Activated CD4-positive, CD25-positive, alpha-beta regulatory T cell treated with anti-CD3 and anti-CD28 coated beads, Interleukin-2, amount 50 U/mL, for 16 hours (primary cell): ENCODE measurements at places on chromosomes 7 and 10.

- no peak for DNase-seq
These were observed 90.4 kb downstream of the KIAA1549 start for GRCh38 chr7:138890499-138891445.

DNA sequence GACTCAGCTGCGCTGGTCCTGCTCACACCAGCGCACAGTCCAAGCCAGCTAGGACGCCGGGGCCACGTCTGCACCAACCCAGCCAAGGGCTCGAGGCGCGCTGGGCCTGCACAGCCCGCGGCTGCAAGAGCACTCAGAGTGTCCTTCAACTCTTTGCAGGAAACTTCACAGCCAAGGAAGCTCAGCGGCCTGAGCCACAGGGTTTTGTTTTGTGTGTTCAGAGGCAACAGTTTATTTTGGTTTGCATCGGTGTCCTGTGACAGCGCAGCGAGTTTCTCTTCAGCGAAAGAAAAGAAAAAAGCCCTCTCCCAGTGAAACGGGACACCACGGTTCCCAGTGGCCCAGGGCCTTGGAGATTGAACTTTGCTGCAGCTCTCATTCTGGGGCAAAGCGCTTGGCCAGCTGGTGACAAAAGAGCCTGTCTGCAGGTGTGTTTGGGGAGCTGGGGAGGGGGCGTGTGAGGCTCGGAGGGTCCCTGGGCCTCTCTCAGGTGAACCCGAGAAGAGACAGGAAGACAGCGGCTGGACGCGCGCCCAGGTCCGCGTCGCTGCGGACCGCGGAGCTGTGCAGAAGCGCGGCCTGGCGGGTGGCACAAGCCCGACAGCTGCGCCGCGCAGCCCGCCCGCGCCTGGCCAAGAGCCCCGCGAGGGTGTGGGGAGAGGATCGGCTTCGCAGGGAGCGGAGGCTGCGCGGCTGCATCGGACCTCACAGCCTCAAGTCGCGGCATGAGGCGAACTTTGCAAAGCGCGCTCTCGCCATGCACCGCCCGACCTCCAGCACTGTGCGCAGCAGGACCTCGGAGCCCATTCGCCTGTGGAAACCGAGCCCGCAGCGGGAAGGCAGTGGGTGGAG, 922 bp downstream of the CXCL12 start:
- no peak for DNase-seq

- DNase-seq, result no peak
These were observed 275.5 kb upstream of the DGKB start for GRCh38 chr7:15178065-15178464.

DNA sequence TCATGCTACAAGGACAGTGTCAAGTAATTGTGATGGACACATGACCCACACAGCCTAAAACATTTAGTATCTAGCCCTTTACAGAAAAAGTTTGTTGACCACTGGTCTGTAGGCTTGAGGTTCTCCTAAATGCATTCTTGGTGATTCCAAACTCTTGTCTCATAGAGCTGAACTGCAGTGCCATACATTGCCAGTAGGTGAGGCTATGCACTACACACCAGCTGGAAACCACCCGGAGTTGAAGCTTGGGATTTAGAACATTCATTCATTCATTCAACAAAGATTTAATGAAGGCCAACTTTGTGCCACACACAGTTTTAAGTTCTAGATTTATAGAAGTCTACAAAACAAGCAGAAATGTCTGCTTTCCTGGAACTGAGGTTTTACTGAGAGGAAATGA, 77.3 kb upstream of the TCF7L2 start:
- no peak for DNase-seq

- no peak for DNase-seq
These were observed 78.6 kb downstream of the ARL5B start for GRCh38 chr10:18737841-18738240.
